A549 treated with AZD2906 at 1 μM for 4 hours (cell line): ENCODE measurements at places on chromosomes 11 and 22. TPM values are rescaled to one million over a fixed set of nuclear protein-coding genes. Genes with fewer than 3 reads are reported as not detected.

The FOLR3 gene
- 0.17 to 0.34 TPM (median 0.25 TPM) in 3 of 5 replicates, not detected in the others for total RNA-seq

The KRTAP5-1 gene
- not detected in 5 replicates for total RNA-seq

The GLYAT gene
- total RNA-seq: not detected in 5 replicates

The NXPE4 gene
- total RNA-seq: not detected in 5 replicates

The OR4C16 gene
- total RNA-seq: not detected in 5 replicates

The RIC3 gene
- total RNA-seq: 1.4 to 2.3 TPM (median 1.9 TPM) in 5 replicates

The PHLDA2 gene
- 81.8 to 133 TPM (median 110 TPM) in 5 replicates for total RNA-seq

The C11orf86 gene
- 42.7 to 73.3 TPM (median 62.7 TPM) in 5 replicates for total RNA-seq

The CDKN1C gene
- 7.7 to 12.3 TPM (median 11.3 TPM) in 5 replicates for total RNA-seq

The RCOR2 gene
- 0.62 to 1.2 TPM (median 0.80 TPM) in 5 replicates for total RNA-seq

The OR4C3 gene
- not detected in 5 replicates for total RNA-seq

The HTR3A gene
- total RNA-seq: not detected in 5 replicates

The SYT7 gene
- total RNA-seq: 0.93 to 1.5 TPM (median 1.2 TPM) in 5 replicates

The C11orf42 gene
- total RNA-seq: not detected in 5 replicates

The BCO2 gene
- total RNA-seq: 0.70 to 1.5 TPM (median 0.96 TPM) in 5 replicates

The OR51I1 gene
- total RNA-seq: not detected in 5 replicates

The SLC22A12 gene
- not detected in 5 replicates for total RNA-seq

The PI4KA gene
- 16.9 to 20.7 TPM (median 19.7 TPM) in 5 replicates for total RNA-seq

The FGF4 gene
- 0.02 to 0.09 TPM in 2 of 5 replicates, not detected in the others for total RNA-seq

The SMC1B gene
- total RNA-seq: 0.03 to 0.05 TPM in 2 of 5 replicates, not detected in the others

The SOX6 gene
- total RNA-seq: 0.01 to 0.15 TPM (median 0.07 TPM) in 5 replicates

The RIN1 gene
- 22.0 to 34.3 TPM (median 31.6 TPM) in 5 replicates for total RNA-seq

The PRDM11 gene
- total RNA-seq: 4.5 to 8.0 TPM (median 7.7 TPM) in 5 replicates

The RIBC2 gene
- total RNA-seq: 1.8 to 2.4 TPM (median 2.2 TPM) in 5 replicates

The RAG2 gene
- not detected in 5 replicates for total RNA-seq

The GGTLC3 gene
- not detected in 5 replicates for total RNA-seq

The SLC43A3 gene
- total RNA-seq: 0.27 to 1.0 TPM (median 0.33 TPM) in 5 replicates

The CARD18 gene
- total RNA-seq: not detected in 5 replicates

The CD81 gene
- total RNA-seq: 305 to 439 TPM (median 424 TPM) in 5 replicates

The ANO9 gene
- 0.44 to 1.1 TPM (median 0.70 TPM) in 5 replicates for total RNA-seq

The DCHS1 gene
- total RNA-seq: 0.07 to 0.08 TPM (median 0.07 TPM) in 5 replicates

The ART1 gene
- 0.06 to 0.10 TPM in 2 of 5 replicates, not detected in the others for total RNA-seq

The SCGB1A1 gene
- total RNA-seq: 0.23 to 0.69 TPM (median 0.37 TPM) in 3 of 5 replicates, not detected in the others

The IL18 gene
- 86.2 to 98.7 TPM (median 87.2 TPM) in 5 replicates for total RNA-seq

The ACTN3 gene
- total RNA-seq: 0.02 to 0.10 TPM (median 0.09 TPM) in 4 of 5 replicates, not detected in the other

The CWF19L2 gene
- 3.3 to 4.3 TPM (median 3.5 TPM) in 5 replicates for total RNA-seq

The PDE3B gene
- total RNA-seq: 1.7 to 2.7 TPM (median 1.7 TPM) in 5 replicates

The ZP1 gene
- 0.09 to 0.69 TPM (median 0.13 TPM) in 5 replicates for total RNA-seq

The RASSF10 gene
- 0.70 to 1.1 TPM (median 0.79 TPM) in 5 replicates for total RNA-seq

The MYO7A gene
- total RNA-seq: 1.2 to 1.4 TPM (median 1.2 TPM) in 5 replicates

The KCNJ11 gene
- 7.0 to 9.2 TPM (median 8.7 TPM) in 5 replicates for total RNA-seq

The TMEM191C gene
- 0.50 to 1.2 TPM (median 0.76 TPM) in 5 replicates for total RNA-seq

The OR51B4 gene
- not detected in 5 replicates for total RNA-seq

The ANO1 gene
- total RNA-seq: 2.6 to 3.7 TPM (median 3.0 TPM) in 5 replicates

The MRGPRX4 gene
- total RNA-seq: not detected in 5 replicates

The RAB39A gene
- total RNA-seq: 0.22 to 0.68 TPM (median 0.48 TPM) in 5 replicates

The ENTHD1 gene
- total RNA-seq: not detected in 5 replicates

The SLC7A4 gene
- not detected in 5 replicates for total RNA-seq

The SYNGR1 gene
- 10.5 to 12.4 TPM (median 11.8 TPM) in 5 replicates for total RNA-seq

The MAPK8IP2 gene
- 2.6 to 3.9 TPM (median 3.8 TPM) in 5 replicates for total RNA-seq

The OR51F2 gene
- total RNA-seq: not detected in 5 replicates

The GNG3 gene
- not detected in 5 replicates for total RNA-seq

The KIRREL3 gene
- total RNA-seq: 9.0 to 11.2 TPM (median 10.4 TPM) in 5 replicates

The ISX gene
- not detected in 5 replicates for total RNA-seq

The KIF18A gene
- 11.7 to 17.6 TPM (median 13.3 TPM) in 5 replicates for total RNA-seq
